CD4-positive, alpha-beta T cell treated with Interleukin-12 subunit alpha and Interleukin-12 subunit beta, for 1 hour (primary cell): ENCODE measurements at places on chromosomes 16 and 17.

DNA sequence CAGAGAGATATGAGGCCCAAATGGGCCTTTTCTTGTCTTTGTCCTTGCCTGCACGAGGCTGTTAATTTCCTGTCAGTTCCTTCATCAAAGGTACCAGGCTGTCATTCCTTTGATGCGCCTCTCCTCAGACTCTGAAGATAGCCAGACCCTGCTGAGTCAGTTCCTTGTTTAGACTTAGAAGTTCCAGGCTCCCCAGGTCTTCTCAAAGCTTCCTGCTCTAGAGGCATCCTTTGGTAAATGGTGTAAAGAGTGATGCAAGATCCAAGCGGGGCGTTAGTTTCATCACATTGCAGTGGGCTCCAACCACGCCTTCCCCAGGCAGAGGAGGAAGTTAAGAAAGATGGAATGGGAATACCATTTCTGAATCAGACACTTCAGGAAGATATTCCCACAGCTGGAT lies 4.0 kb upstream of the CDH11 start:
- no peak for DNase-seq

DNA sequence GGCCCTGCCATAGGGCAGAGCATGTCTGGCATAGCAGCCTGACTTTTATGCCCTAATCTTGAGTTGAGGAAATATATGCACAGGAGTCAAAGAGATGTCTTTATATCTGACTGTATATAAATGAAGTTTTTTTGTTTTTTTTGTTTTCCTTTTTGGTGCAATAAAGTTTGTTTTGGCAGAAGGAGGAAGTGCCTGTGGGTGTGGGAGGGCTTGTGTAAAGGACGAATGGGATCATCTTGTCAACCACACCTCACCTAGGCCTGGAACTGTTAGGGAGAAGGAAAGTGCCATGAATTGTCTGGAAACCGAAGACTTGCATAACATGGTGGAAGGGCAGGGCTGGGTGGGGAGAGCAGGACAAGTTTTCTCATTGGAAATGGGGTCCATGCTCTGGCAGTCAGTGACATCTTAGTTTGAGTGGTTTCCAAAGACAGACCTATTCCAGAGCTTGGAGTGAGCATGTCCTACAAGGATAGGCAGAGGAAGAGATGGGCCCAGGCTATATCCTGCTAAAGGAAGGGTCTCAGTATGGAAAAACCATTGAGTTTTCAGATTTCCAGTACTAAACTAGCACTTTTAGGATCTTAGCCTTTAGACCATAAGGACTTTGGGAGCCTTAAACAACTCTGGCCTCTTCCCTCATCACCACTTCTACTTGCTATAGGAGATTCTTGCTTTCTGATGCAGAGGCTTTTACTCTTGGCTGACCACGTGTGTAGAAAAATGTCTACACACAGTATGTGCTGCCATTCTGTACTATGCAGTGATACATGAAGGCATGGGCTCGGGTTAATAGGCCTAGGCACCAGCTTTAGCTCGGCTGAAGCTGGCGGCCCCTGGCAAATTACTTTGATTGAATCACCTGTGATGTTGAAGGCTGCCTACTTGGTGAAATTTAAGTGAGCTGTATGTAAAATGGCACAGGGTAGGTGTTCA lies 15.5 kb downstream of the SNF8 start:
- DNase-seq: no peak

GRCh38 chr16:53370827-53371226 lies 63.4 kb upstream of the RBL2 start:
- no peak for DNase-seq

DNA sequence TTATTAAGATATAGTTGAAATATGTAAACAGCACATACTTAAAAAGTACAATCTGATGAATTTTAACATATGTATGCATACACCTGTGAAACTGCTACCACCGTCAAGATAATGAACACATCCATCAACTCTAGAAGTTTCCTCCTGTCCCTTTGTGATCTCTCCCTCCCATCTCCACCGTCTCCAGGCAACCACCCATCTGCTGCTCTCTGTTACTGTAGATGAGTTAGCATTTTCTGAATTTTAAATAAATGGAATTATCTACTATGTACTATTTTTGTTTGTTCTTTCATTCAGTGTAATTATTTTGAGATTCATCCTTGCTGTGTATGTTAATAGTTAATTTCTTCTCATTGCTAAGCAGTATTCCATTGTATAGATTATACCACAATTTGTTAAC lies 40.2 kb upstream of the SMPD3 start:
- no peak for DNase-seq

- DNase-seq: no peak
Measured at GRCh38 chr17:44269535-44270240, 1.8 kb upstream of the SLC4A1 start.

- DNase-seq: no peak
Measured at GRCh38 chr16:68276223-68276622, 11.9 kb downstream of the SLC7A6 start.

GRCh38 chr16:84851192-84852127 lies 31.7 kb downstream of the CRISPLD2 start:
- DNase-seq: no peak

DNA sequence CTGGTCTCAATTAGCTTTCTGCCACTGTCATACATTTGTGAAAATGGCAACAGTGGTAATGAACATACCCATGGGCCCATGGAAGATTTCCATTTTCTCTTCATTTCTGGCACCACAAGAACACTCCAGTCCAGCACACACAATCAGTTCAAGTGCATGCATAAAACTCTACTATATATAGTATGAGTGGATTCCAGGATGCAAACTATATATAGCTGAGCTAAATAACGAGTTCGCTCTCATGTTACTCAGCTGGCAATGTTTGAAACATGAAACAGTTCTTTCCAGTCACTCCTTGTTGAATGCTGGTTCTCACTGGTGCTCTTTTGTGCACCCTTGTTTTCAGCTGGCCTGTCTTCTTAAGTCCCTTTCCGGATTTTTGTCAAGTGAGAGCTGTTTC lies 75.2 kb upstream of the DHX40 start:
- DNase-seq: no peak

DNA sequence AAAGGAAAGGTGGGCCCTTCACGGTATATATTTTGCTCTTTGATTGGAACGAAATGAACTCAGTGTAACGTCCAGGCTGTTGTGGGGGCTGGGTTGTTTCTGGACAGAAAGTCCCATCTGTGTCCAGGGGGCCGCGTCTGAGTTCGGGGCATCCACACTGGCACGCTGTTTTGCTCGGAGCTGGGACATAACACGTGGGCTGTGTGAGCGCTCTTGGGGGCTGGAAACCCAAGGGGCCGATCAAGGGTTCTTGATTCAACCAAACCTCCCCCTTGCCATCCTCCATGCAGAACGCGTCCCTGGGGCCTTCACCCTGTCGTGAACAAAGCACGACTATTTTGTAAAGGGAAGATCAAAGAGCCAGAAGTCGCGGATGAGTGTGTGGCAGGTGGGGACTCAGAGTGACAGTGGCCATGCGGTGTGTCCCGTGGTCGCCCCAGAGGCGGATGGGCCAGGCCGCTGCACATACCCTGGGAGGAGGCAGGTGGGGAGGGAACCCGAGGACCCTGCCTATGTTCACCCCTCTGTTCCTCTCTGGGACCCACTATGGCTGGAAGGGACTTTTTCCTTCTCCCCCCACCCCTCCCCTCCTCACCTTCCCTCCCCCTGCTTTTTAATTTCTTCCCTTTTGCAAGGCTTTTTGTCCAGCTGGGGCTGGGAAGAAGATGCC lies 387.2 kb downstream of the SEC14L1 start:
- no peak for DNase-seq

- no peak for DNase-seq
Measured at GRCh38 chr17:206941-207560, 25.6 kb upstream of the DOC2B start.
